Left lobe of liver (tissue), 2 donors: ENCODE measurements at places on chromosomes 7 and 10. TPM values are rescaled to one million over a fixed set of nuclear protein-coding genes. Genes with fewer than 3 reads are reported as not detected.

The CYP51A1 gene
- total RNA-seq, result 77.5 TPM

The OR2A12 gene
- not detected for total RNA-seq

The LBX1 gene
- total RNA-seq, result not detected

- peak; percentile 42 for DNase-seq
Measured at GRCh38 chr10:46231087-46231486, 55.7 kb upstream of the ANTXRL start.

GRCh38 chr7:5553298-5553877 lies 129.8 kb upstream of the TNRC18 start:
- DNase-seq, result no peak

DNA sequence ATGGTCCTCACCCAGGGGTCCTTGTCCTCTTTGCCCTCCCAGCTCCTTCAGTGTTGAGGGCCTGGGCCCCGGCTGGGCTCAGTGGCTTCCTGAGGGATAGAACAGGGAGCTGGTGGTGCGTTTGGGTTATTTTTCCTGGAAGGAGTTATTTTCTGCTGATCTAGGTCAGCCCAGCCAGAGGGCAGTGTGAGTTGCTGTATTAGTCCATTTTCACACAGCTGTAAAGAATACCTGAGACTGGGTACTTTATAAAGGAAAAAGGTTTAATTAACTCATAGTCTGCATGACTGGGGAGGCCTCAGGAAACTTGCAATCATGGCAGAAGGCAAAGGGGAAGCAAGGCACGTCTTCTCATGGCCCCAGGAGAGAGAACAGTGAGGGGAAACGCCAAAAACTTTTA lies 122.4 kb upstream of the PCBD1 start:
- no peak for DNase-seq

DNA sequence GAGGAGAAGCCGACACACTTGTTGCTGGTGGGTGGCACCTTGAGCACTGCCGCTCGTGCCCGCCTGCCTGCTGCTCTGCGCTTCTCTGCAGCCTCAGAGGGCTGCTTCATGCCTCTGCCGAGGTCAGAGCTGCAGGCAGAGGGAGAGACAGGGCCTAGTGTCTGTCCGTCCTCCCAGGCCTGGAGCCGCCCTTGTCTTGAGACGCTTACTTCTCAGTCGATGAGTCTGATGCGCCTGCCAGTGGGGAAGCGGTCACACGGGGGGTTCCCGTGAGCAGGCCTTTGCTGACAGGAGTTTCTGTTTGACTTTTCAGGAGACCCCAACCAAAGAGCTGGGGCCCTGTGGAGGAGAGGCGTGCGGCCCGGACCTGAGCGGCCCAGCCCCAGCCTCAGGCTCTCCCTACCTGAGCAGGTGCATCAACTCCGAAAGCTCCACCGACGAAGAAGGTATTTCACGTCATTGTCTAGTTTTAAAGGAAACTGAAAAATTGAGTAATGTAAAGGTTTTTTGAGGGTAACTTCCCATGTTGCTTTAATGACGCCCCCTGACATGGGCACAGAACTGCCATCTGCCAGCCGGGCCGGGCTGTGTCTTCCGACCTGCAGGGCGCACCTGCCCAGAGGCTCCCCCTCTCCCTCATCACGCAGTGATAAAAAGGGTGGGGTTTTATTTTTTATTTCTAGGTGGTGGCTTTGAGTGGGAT lies 7.8 kb upstream of the BHLHA15 start:
- DNase-seq, result no peak

DNA sequence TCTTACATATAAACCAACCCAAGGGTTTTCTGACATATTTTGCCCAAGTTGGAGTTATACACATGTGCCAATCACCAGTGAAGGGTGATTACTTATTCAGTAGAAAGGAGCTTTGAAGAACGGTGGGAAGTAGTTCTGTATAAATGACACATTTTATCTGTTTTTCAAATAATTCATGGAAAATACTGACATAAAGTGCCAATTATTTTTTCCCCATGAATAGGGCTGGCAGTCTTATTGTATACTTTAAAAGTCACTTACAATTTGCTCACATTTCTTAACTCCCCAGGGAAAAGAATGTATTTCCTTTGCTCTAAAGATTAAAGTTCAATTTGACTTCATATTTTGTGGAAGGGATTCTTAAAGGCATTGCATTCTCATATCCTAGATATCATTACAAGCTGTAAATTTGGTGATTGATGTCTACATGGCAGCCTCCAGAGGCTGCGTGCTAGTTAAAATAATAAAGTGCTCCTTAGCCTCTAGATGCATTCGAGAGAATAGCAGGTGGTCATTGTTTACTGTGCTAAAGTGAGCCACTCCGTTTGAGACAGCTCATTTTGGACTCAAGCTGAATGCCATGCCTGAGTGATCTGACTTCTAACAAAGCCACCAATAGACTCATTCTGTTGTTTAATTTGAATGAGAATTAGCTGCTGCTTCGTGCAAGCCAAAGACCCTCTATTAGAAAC lies 148.8 kb upstream of the NRP1 start:
- no peak for DNase-seq

DNA sequence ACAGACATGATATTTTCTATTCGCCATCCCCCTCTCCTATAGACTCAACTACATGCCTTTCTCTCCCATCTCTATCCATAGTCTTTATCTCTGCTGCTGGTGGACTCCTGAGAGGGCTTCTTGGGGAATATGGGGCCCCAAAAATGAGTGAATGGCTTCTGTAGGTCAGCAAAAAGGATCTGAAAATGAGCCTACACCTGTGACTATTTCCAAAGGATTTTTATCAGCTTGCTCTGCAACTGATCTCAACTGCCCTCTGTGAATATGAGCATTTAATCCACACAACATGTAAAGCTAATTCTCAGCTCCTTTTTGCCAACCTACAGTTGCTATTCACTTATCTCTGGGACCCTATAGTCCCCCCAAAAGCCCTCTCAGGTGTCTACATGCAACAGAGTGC lies 36.2 kb downstream of the PRSS2 start:
- DNase-seq, result no peak

GRCh38 chr7:141586878-141587277 lies 35.7 kb downstream of the AGK start:
- DNase-seq, result no peak

GRCh38 chr10:82251222-82251906 lies 376.4 kb downstream of the NRG3 start:
- no peak for DNase-seq

DNA sequence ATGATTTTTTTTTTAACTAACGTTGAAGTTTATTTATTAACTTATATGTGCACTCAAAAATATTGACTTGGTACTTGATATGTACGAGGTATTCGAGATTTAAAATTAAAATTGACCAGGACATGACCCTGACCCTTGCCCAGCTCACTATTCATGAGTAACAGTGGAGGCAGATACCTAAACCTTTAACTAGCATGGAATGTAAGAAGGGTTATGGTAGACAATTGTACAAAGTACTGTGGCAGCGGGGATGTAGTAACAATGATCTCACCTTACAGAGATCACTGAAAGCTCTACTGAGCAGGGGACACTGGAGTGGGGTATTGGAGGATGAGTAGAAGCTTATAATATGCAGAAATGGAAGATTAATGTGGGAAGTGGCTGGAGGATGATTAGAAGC lies 60.8 kb downstream of the ADRA2A start:
- DNase-seq, result no peak

- no peak for DNase-seq
Measured at GRCh38 chr7:88401009-88401623, 94.4 kb upstream of the STEAP4 start.

- DNase-seq, result no peak
Measured at GRCh38 chr10:76543655-76544054, 1094.0 kb downstream of the KCNMA1 start.

DNA sequence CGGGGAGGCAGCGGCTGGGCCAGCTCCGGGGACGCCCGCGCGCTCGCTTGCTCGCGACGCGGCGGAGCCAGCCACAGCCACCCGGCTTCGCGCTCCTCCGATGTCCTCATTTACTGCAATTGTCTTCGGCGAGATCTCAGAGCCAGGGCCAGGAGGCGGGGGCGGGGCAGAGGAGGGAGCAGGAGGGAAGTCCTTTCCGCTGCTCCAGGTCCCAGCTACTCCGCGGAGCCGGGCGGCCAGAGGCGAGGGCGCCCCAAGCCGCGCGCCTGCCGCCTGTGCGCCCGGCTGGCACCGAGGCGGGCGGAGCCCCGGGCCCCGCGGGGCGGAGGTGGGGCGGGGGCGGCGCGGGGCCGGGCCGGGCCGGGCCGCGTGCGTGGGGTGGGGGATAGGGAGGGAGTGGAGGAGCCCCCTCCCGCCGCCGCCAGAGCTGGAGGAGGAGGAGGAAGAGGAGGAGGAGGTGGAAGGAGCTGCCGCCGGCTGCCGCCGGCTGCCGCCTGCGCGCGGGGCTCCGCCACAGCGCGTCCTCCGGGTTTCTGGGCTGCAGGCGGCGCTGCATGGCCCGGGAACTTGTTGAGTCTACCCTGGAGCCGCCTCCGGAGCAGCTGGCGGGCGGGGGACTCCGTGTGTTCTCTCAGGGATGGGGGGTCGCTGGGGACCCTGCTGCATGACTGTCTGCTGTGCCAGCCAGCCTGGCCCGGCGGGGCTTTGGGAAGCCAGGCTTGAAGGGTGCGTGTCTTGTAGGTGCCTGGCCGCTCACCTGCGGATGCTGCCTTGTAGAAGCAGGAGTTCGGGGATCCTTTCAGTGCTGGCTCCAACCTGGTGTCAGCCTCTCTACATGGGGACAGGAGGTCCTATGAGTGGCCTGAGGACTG lies at the start of gene INSYN2A:
INSYN2A (minus strand) TSS at position 310 of the 872 bp plus-strand sequence. CDS start 20,196 bp downstream, outside the sequence.
- DNase-seq, result no peak

DNA sequence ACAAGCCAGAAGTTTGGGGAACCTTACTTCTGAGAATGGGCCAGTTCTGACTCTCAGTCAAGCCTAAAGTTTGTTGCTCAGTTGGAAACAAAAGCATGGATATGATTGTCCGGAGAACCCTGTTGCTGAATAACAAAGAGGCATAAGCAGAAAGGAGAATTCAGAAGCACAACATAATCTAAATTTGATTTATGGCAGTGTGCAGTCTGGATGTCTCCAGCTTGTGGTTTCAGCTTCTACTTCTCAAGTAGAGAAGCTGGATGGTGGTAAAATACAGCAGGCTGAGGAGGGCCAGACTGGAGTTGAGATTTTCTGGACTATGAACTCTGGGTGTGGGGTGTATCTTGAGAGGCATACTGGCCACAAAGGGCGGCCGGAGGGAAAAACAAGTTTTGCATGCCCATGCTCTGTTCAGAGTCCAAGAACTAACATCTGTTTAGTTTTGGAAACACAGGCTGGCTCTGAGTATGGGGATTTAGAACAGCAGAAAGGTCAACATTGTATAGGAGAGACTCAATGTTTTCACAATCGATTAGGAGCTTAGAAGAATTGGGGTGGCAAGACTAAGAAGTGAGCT lies 592.9 kb downstream of the CNTNAP2 start:
- no peak for DNase-seq

DNA sequence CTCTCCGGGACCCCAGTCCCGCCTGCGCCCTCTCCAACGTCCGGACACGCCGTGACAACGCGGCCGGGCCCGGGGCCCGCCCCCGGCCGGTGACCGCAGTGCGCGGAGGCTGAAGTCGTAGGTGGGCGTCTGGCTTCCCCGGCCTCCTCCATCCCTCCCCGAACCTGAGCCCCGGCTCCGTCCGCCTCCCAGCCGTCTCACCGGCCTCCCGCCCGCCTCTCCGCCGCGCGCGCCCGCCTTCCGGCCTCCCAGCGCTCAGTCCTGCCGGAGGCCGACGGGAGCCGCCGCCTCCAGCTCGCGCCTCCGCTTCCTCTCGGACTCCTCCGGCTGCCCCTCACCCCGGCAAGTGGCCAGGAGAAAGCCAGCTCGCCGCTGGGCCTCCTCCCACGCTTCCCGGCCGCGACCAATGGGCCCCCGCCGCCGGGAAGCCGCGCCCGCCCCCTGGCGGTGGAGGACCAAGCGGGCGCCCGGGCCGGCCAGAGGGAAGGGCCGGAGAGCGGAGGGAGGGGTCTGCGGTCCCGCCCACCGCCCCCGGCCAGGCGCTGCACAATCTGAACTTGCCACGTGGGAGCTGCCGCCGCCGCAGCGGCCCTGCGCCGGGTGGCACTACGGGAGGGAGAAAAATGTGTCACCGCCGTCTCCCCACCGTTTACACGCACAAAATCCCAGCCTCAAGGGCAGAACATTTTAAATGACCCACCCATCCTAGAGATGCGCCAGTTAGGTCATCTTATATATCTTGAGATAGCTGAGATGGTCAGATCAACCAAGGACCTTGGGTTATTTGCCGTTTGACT lies at the start of gene FAM3C:
FAM3C (minus strand) TSS at position 348 of the 797 bp plus-strand sequence. CDS start 13,339 bp downstream, outside the sequence.
- DNase-seq, result peak; percentile 93

DNA sequence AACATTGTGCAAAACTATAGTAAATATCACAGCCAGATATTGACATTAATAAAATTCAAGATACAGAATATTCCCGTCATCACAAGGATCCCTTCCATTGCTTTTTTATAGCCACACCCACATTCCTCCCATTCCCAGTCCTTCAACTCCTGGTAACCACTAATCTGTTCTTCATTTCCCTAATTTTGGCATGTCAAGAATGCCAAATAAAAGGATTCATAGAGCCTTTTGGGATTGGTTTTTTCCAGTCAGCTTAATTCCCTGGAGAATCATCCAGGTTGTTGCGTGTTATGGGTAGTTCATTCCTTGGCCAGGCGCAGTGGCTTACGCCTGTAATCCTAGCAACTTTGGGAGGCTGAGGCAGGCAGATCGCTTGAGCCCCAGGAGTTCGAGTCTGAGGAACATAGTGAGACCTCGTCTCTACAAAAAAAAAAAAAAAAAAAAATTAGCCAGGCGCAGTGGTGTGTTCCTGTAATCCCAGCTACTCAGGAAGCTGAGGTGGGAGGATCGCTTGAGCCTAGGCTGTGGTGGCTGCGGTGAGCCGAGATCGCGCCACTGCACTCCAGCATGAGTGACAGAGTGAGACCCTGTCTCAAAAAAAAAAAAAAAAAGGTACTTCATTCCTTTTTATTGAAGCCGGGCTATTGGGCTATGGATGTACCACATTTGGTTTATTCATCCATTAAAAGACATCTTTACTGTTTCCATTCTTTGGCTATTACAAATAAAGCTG lies 2.7 kb downstream of the OGDH start:
- DNase-seq, result peak; percentile 10

GRCh38 chr7:52074912-52075311 lies 758.3 kb upstream of the COBL start:
- DNase-seq, result no peak

DNA sequence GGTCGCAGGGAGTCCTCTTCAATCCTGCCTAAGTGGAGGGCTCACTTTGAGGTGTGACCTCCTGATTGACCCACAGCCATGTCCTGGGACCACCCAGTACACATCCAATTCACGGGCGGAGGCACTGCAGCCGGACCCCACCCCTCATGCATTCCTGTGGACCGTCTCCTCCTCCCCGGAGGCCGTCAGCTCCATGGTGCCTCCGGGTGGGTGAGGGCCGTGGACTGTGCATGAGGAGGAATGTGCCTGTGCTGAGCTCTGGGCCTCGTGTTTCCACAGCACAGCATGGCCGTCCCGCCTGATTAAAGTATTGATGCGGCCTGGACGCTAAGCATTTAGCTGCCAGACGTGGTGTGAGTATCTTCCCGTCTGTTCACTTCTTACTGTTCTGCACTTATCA lies 52.8 kb downstream of the CFAP46 start:
- DNase-seq, result no peak

- DNase-seq, result no peak
Measured at GRCh38 chr7:39304178-39304577, 262.0 kb upstream of the YAE1 start.

- no peak for DNase-seq
Measured at GRCh38 chr7:55099066-55099820, 80.4 kb downstream of the EGFR start.
